Renal cortical epithelial cell (primary cell): ENCODE measurements at places on chromosomes 16 and 17. TPM values are rescaled to one million over a fixed set of nuclear protein-coding genes. Genes with fewer than 3 reads are reported as not detected.

The CDRT15 gene
- not detected in 2 replicates for total RNA-seq

DNA sequence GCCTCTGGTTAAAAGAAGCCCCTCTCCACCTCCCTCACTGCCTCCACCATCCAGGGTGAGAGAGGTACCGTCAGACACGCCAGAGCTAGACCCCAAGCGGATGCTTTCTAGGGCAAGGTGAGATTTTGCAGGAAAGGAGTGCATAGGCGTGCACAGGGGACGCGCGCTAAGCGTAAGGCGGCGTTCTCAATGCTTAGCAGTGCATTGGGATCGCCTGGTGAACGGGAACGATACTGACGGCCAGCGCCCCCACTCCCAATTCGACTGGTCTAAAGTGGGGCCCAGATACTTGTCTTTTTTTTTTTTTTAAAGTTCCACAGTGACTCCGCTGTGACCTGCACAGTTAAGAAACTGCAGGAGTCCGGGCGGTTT, 57.9 kb upstream of the CREBBP start:
- no peak for DNase-seq

The HYDIN gene
- total RNA-seq: 2.1 and 18.7 TPM in 2 replicates

DNA sequence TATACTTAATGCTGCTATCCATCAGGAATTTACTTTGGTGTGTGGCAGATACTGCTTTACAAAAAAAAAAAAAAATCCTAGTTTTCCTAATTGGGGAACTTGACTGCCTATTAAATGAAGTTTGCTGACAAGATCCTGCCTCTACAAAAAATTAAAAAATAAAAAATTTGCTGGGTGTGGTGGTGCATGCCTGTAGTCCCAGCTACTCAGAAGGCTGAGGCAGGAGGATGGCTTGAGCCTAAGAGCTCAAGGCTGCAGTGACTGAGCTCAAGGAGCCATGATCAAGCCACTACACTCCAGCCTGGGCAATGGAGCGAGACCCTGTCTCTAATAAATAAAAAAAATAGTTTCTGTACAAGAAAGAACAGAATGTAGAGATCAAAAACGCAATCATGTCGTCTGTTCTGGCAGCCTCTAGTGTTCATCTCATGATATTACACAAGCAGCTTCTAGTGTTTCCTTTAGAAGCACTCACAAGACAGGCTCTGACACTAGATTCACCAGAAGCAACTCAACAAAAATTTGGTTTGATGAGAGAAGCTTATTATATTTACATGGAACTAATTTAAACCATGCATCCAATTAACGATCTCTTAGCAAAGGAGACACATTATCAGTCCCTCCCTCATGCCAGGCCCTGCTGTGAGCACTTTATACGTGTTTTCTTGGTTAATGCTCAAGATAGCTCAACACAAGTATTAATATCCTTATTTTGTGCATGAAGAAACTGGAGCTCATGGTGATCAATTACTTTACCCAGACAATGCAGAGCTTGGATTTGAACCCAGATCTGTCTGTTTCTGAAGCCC, 6.8 kb upstream of the KRTAP17-1 start:
- peak; percentile 79 for DNase-seq

DNA sequence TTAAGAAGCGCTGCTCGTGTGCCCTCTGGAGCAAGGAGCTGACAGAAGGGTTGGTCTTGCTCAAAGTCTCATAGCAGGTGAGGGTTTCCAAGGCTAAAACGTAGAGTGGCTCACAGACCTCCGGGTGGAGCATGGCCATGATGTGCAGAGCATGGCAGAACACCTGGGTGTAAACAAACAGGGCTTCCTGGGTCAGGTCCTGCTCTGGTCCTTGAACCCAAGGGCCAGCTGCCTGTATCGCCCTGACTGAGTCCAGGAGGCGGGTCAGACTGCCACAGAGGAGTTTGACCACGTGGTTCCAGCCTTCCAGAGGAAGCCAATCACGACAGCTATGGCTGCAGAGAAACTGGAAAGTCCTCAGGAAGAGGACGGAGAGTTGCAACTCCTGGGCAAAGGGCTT, 7.1 kb downstream of the GEMIN4 start:
- no peak for DNase-seq

The FOXO3B gene
- 1.2 and 2.6 TPM in 2 replicates for total RNA-seq

- DNase-seq: peak; percentile 96
Observed at GRCh38 chr17:47201166-47201565, 8.0 kb upstream of the MYL4 start.

DNA sequence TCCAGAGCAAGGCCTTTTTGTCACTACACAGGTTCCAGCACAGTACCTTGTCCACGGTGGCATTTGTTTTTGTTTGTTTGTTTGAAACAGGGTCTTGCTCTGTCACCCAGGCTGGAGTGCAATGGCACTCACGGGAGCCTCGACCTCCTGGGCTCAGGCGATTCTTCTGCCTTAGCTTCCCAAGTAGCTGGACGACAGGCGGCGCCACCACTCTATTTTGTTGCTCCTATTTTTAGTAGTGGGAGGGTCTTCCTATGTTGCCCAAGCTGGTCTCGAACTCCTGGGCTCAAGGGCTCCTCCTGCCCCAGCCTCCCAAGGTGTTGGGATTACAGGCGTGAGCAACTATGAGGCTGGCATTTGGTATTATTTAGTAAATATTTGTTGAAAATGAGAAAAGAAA, 10.3 kb downstream of the MRC2 start:
- DNase-seq: no peak

The TUBB3 gene
- 368 and 1,261 TPM in 2 replicates for total RNA-seq

The C17orf78 gene
- not detected in 2 replicates for total RNA-seq

- DNase-seq: no peak
Observed at GRCh38 chr17:40664582-40665333, at the start of gene KRT222. Gene KRT222, minus strand, starts transcription at chr17:40665177. Its CDS starts 78 bp downstream, at chr17:40665099.

The TBC1D3H gene
- not detected in 2 replicates for total RNA-seq

GRCh38 chr16:85759631-85760419, 8.9 kb upstream of the C16orf74 start:
- no peak for DNase-seq

DNA sequence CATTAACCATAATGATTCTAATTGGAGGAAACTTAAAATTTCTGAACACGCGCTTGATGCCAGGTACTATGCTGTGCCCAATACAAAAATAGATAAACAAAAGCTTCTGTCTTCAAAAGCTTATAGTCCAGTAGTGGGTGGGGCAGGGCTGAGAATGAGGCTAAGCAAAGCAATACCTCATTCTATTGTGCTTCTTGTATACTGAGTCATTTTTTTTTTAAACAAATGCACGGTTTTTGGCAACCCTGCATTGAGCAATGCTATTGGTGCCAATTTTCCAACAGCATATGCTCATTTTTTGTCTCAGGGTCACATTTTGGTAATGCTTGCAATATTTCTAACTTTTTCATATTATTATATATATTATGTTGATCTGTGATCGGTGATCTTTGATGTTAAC, 34.7 kb upstream of the HNF1B start:
- DNase-seq: no peak

DNA sequence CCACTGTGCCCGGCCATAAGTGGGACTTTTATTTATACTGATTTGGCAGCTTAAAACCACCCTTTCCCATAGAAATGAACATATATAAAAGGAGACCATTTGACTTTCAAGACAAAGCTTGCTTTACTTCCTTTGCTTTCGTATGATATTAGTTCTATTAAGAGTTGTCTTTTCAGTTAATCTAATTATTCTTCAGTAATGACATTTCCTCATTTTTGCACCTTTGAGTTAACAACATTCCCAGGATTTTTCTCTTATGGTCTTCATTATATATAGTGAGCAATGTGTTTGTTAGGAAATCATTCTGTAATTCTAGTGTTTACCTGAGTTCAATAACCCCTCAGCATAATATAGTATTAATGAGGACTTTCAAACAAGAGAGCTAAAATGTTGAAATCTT, 173.8 kb downstream of the MAP2K6 start:
- no peak for DNase-seq

DNA sequence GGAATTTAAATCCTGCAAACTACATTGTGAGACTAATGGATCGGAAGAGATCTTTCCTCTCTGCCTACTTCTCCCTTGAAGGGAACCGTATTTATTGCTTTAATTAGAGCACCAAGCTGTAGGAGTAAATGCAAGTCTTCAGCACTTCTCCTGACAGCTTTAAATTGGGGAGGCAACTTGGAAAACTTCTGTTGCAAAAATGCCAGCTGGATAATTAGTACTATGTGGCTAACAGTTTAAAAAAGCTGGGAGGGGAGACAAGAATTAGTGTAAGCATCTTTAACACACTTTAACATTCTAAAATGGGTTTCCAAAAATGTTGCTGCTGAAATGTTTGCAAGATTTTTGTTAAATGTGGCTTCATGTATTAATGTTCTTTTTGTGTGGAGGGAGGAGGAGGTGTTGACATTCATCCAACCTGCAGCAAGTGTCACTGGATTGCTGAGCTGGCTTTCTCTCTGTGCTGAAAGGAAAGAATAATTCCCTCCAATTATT, 108.5 kb downstream of the PCTP start:
- DNase-seq: no peak

- DNase-seq: no peak
Observed at GRCh38 chr17:8109661-8110455, 8.5 kb downstream of the ALOXE3 start.

GRCh38 chr17:57375770-57376225, 119.5 kb downstream of the MSI2 start:
- DNase-seq: no peak

- no peak for DNase-seq
Observed at GRCh38 chr16:66254751-66255150, 111.7 kb upstream of the CDH5 start.

DNA sequence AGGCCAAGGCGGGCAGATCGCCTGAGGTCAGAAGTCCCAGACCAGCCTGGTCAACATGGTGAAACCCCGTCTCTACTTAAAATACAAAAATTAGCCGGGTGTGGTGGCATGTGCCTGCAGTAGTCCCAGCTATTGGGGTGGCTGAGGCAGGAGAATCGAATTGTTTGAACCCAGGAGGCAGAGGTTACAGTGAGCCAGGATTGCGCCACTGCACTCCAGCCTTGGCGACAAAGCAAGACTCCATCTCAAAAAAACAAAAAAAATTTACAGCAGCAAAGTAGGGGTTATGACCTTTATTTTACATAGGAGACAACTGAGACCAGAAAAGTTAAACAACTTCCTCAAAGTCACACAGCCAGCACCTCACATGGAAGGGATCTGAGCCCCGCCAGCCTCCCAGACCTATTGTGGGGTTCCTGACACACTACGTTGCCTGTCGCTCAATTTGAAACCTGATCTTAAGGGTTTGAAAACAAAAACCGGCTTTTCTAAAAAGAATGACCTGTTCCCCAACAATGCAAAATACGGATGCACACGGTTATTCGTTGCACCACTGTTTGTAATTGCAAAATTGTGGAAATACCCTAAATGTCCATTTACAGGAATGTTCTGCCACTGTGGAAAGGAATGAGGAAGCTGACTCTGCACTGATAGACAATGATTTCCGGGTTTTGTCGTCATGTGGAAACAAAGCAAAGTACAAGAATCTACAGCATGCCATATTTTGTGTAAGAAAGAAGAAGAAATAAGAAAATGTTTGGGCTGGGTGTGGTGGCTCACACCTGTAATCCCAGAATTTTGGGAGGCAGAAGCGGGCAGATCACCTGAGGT, 77.2 kb downstream of the CNGB1 start:
- peak; percentile 99 for DNase-seq

DNA sequence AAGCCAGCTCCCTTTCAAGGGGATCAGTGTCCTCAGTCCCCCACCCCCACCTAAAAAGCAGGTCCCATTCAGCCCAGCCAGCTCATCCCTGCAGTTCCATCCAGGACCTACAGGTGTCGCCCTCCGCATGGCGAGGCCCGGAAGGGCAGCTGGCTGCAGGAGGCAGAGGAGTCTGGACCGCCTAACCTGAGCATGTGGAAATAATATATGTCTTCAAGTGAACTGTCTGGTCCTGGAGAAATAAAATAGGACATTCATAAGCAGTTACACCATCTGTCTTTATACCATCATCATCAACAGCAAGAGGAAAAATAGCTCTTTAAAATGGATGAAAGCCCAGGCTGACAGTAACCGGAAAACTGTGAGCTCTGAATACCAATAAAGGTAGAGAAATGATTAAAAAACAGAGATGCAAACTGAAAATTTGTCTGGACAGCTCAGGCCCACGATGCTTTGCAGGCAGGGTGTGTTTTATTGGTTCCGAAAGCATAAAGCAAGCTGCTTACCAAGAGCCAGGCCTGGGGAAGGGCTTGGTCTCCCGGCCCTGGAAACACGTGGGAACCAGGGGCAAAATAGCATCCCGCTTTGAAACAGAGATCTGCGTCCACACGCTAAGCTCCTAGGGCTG, 215.2 kb downstream of the ZFHX3 start:
- peak; percentile 47 for DNase-seq

DNA sequence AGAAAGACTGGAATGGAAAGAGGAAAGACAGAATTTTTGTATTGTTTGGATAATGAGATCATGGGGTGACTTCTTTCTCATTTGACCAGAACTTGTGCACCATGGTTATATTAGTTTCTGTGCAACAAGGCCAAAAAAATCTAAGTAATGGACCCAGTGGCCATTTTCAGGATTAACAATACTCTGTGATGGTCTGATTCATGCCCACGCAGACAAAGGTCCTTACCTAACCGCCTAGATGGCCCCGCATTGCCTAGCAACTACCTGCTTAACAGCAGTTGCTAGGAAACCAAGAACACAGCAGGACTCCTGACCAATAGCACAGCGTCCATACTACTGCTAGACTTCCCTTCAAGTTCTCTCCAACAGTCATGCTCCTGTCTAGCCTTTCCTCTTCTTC, 22.4 kb downstream of the MIS12 start:
- peak; percentile 82 for DNase-seq

GRCh38 chr17:71926746-71927398, 193.9 kb upstream of the SOX9 start:
- peak; percentile 91 for DNase-seq

The OR3A1 gene
- total RNA-seq: not detected in 2 replicates

GRCh38 chr17:76473541-76473985, 6.2 kb downstream of the AANAT start:
- no peak for DNase-seq

- no peak for DNase-seq
Observed at GRCh38 chr17:82089723-82090548, 8.1 kb downstream of the FASN start.

DNA sequence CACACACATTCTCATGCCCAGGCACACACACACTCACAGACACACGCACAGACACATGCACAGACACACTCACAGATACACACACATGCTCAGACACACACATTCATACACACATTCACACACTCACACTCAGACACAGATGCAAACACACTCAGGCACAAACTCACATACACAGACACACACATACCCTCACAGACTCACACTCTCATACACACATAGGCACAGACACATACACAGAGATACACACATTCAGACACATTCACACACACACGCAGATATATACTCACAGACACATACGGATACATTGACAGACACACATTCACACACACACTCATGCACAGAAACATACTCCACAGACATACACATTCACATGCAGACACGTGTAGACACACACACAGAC, 89.6 kb downstream of the RBFOX3 start:
- no peak for DNase-seq

DNA sequence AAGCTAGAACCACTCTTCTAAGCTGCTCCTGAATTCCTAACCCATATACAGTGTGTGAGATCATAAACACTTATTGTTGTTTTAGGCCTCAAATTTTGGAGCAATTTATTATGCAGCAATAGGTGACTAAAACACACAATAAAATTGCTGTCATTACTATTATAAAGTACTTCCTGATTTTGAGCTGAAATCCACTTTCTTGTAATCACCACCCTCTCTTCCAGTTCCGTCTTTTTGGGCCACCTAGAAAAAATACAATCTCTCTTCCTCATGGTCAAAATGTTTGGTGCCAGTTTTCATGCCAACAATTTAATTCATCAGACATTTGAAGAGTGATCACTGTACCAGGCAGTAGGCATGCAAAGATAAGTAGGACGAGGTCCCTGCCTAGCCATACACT, 43.3 kb upstream of the NF1 start:
- DNase-seq: no peak

GRCh38 chr17:50536683-50537646, 4.4 kb downstream of the EPN3 start:
- no peak for DNase-seq
